RCC 7860 (cell line): ENCODE measurements at places on chromosomes 7 and 10.
A peak's percentile ranks its signal among the peaks of the same experiment; 100 is the strongest.

DNA sequence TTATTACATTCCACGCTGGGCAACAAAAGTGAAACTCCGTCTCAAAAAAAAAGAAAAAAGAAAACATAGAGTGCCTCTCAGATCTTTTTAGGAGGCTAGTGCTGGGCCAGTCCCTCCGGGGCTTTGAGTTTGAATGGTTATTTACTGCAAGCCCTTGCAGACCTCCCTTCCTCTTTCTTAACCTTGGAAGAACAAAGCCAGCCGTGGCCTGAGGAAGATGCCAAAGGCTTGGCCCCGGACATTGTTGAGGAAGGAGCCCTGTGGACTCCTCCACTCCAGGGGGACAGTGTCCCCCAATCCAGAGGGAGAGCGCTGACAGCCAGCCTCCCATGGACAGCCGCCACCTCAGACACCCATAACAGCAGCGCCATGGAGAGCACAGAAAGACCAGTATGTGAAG is 5.0 kb downstream of the TSPAN33 start:
- DNase-seq, result no peak

GRCh38 chr10:90399782-90400181 is 458.1 kb downstream of the HTR7 start:
- no peak for DNase-seq

DNA sequence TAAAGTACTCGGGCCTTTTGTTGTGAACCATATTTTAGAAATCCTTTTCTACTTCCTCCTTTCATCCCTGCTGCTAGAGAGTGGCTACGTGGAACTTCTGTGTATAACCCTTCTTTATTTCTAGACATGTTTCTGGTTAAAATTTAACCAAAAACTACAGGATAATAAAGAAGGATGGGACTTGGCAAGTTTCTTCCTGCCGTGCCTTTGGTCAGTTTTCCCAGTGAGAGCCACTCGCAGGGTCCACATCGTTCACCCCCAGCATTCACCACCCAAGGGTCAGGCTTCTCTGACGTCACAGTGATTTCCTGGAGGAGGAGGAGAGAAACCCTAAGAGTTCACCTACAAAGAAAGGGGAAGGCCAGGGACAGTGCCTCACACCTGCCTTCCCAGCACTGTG is 45.4 kb downstream of the NKX6-2 start:
- no peak for DNase-seq

- no peak for DNase-seq
Observed at GRCh38 chr7:108066486-108066885, 63.5 kb upstream of the LAMB1 start.

- DNase-seq, result no peak
Observed at GRCh38 chr10:123570051-123570897, 95.9 kb upstream of the GPR26 start.

- peak; percentile 16 for DNase-seq
Observed at GRCh38 chr10:113751181-113751732, at the start of gene PLEKHS1. TSS of gene PLEKHS1 (plus strand) at chr10:113751682. CDS start at chr10:113755278, 3,596 bp downstream.

- peak; percentile 96 for DNase-seq
Observed at GRCh38 chr7:1555046-1555812, 776 bp downstream of the TMEM184A start.
